ENCODE measurements at places on chromosomes 6 and 20. TPM values are rescaled to one million over a fixed set of nuclear protein-coding genes. Genes with fewer than 3 reads are reported as not detected.

GRCh38 chr6:147161974-147162495 lies 42.2 kb upstream of the STXBP5 start:
- DNase-seq = no peak

Gene ZNF391
- total RNA-seq = 3.3 TPM

Gene PPP1R3G
- total RNA-seq = 0.16 TPM

GRCh38 chr20:37547912-37548311 lies 20.2 kb upstream of the BLCAP start:
- DNase-seq = no peak

GRCh38 chr6:15243910-15244619 lies 1.8 kb upstream of the JARID2 start:
- no peak for DNase-seq

DNA sequence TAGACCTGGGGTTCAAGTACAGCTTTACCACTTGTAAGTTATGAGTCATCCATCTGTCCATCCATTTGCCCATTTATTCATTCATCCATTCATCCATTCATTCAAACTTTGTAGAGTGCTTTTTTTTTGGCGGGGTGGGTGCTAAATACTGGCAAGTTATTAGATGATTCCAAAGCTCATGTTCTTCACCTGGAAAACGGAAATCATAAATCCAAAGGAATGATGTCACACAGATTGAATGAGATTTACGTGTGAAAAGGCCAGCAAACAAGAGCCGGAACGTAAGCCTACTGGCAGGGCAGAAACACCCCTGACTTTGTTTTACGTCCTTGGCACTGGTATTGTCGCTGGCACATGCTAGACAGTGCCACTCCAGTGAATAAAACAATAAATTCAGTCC lies 480.9 kb upstream of the CHD6 start:
- DNase-seq = no peak

GRCh38 chr20:33304046-33304445 lies 21.0 kb downstream of the BPIFB1 start:
- DNase-seq = no peak

Gene SLC13A3
- total RNA-seq = not detected

Gene TAB2
- 27.3 TPM for total RNA-seq

DNA sequence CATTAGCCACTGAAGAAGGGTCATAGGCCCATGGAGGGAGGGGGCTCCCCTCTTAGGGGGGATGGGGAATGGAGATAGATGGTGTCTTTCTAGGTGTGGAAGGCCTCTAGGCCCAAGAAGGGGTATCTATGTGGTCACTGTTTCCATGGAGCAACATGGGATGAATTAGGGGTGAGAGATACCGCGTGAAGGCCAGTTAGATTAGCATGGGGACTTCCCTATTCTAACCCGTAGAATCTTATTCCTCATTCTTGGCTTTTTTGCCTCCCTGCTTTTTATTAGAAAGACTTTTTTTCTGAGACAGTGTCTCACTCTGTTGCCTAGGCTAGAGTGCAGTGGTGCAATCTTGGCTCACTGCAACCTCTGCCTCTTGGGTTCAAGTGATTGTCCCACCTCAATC lies 3.2 kb downstream of the RAB44 start:
- DNase-seq = no peak

DNA sequence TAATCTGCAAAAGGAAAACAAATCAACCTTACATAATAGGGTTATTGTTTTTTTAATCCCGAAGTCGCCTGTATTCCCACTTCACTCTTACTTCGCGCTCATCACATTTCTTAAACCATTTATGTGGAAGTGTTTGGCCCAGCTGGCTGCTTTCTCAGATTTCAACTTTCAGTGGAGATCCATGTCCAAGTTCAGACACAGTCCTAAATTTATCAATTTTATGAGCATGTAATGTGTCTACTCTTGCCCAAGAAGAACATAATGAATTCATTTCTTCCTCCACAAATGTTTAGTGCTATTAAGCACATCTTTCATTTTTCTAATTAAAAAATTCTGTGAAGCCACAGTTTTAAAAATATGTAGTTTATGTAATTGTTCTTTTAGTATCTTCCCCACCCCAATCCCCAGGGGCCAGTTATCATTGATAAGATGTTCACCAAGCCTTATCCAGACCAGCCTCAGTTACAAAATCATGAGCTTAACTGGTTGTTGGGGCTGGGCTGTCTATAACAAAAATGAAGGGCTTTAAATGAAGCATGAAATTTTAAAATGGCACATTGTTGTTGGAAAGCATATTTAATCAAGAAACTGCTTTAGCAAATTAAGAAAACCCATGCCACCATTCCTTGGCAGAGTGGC lies 151.7 kb downstream of the UST start:
- no peak for DNase-seq

Gene DEFB128
- not detected for total RNA-seq

GRCh38 chr20:63709149-63709527 lies 1.3 kb downstream of the ZGPAT start:
- DNase-seq = no peak

Gene TDRD6
- total RNA-seq = not detected

GRCh38 chr6:62805431-62805830 lies 405.8 kb upstream of the FKBP1C start:
- DNase-seq = no peak

Measured in MG63 (cell line).